GM06990 (cell line): ENCODE measurements at places on chromosomes 6 and 20.

DNA sequence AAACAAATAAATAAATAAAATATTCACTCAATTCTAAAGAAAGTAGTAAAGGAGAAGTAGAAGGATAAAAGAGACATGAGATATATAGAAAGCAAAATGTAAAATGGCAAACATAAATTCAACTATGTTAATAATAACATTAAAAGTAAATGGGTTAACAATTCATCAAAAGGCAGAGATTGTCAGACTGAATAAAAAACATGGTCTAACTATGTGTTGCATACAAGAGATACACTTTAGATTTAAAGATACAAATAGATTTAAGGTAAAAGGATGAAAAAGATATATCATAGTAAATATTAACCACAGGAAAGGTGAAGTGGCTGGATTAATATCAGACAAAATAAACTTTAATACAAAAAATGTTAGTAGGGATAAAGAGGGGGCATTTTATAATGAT, 35.8 kb upstream of the PDE10A start:
- no peak for DNase-seq

DNA sequence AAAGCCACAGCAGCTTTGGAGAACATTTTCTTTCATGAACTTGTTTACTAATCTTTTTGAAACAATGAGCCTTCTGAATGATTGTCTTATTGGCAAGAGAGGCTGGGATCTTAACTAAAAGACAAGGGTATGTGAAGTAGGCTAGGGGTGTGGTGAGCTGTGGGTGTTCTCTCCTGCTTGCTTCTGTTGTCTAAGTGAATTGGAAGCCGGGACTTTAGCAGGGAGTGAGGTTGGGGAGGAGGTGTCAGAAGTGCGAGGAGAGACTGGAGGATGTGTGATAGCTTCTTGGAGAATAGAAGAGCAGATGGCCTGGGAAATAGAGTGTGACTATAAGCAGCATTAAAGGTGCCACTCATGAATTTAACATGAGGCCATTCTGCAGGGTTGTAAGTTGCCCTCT, 562.8 kb downstream of the UTRN start:
- DNase-seq: no peak

DNA sequence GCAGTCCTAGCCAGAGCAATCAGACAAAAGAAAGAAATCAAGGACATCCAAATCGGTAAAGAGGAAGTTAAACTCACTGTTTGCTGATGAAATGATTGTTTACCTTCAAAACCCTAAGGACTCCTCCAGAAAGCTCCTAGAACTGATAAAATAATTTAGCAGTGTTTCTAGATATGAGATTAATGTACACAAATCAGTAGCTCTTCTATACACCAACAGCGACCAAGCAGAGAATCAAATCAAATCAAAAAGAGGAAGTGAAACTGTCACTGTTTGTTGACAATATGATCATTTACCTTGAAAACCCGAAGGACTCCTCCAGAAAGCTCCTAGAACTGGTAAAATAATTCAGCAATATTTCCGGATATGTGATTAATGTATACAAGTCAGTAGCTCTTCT, 21.7 kb downstream of the SERPINB9 start:
- DNase-seq: no peak

GRCh38 chr20:17504066-17504897, 26.9 kb downstream of the BFSP1 start:
- DNase-seq: no peak

GRCh38 chr20:11520596-11520995, 397.1 kb upstream of the BTBD3 start:
- no peak for DNase-seq

DNA sequence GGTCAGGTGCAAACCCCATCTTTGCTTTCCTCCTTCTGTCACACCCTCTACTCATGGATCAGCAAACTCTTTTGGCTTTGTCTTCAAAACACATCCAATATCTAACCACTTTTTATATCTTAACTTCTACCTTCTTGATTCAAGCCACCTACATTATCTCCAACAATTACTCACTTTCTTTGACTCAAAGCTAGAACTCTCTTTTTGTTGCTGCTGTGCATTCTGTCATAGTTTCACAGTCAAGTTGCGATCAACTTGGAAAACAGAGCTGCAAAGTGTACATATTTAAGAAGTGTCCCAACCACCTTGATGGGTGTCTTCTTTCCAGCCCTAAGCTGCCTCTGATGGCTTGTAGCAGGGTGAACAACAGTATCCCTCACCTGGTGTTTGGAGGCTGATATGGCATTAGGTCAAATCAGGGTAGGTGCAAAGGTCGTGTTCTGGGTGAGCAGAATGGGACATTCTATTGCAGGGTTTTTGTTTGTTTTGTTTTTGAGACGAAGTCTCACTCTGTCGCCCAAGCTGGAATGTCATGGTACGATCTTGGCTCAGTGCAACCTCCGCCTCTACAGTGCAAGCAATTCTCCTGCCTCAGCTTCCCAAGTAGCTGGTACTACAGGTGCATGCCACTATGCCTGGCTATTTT, 43.4 kb upstream of the RALGAPA2 start:
- no peak for DNase-seq
